ENCODE measurements at places on chromosomes 1 and 21.
A peak's percentile ranks its signal among the peaks of the same experiment; 100 is the strongest.

DNA sequence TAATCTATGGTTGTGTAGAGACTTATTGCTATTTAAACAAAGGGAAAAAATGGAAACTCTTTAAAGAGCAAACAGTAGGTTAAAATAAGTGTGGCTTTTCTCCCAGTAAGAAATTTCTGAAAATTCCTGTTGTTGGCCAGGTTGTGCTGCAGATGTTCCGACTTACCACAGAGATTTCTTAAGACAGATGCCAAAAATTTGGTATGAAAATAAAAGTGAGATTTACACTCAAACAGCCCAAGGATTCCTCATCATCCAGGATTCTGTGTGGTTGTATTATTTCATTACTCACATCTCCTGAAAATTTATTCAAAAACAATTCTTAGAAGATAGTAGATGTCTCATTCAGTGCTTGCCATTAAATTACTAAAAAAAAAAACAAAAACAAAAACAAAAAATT, 296.7 kb upstream of the PTBP2 start:
- peak; percentile 75 for DNase-seq

DNA sequence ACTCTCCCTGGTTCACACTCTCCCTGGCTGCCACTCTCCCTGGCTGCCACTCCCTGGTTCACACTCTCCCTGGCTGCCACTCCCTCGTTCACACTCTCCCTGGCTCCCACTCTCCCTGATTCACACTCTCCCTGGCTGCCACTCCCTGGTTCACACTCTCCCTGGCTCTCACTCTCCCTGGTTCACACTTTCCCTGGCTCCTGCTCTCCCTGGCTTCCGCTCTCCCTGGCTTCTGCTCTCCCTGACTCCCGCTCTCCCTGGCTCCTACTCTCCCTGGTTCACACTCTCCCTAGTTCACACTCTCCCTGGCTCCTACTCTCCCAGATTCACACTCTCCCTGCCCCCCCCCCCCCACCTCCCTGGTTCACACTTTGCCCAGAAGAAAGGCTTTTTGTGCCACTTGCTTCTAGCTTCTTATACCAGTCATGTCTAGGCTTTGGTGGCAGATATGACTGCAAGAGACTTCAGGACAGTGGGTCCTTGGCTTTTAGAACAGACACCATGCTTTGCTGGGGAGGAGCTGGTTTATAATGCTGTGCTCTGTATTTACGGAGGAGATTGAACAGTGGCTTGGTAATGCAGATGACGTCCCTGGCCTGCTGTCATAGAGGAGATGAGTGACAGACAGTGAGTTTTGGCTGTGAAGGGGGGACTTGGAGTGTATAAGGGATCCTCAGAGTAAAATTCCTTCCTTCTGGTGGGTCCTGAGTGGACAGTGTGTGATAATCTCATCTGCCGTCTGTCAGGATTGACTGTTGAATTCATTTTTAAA, 17.0 kb downstream of the COQ8A start:
- no peak for DNase-seq

- peak; percentile 73 for DNase-seq
These were observed 55.6 kb downstream of the PEX14 start for GRCh38 chr1:10530281-10530740.

GRCh38 chr1:31216016-31216415, 23.7 kb downstream of the NKAIN1 start:
- peak; percentile 11 for DNase-seq

GRCh38 chr1:221718381-221719277, 23.3 kb downstream of the DUSP10 start:
- peak; percentile 95 for DNase-seq

Measured in fibroblast of lung (primary cell).